CD14-positive monocyte (primary cell): ENCODE measurements at places on chromosomes 2 and 18. TPM values are rescaled to one million over a fixed set of nuclear protein-coding genes. Genes with fewer than 3 reads are reported as not detected.

OR6B2 gene
- polyA plus RNA-seq, result not detected

GRCh38 chr2:175054340-175054739, 49.2 kb upstream of the CHN1 start:
- DNase-seq, result no peak

GRCh38 chr2:241274127-241274526, 41.3 kb downstream of the HDLBP start:
- DNase-seq, result no peak

- no peak for DNase-seq
Observed at GRCh38 chr2:97967216-97967592, 28.5 kb downstream of the TMEM131 start.

GNLY gene
- polyA plus RNA-seq, result 4.6 and 6.3 TPM in 2 replicates

DNA sequence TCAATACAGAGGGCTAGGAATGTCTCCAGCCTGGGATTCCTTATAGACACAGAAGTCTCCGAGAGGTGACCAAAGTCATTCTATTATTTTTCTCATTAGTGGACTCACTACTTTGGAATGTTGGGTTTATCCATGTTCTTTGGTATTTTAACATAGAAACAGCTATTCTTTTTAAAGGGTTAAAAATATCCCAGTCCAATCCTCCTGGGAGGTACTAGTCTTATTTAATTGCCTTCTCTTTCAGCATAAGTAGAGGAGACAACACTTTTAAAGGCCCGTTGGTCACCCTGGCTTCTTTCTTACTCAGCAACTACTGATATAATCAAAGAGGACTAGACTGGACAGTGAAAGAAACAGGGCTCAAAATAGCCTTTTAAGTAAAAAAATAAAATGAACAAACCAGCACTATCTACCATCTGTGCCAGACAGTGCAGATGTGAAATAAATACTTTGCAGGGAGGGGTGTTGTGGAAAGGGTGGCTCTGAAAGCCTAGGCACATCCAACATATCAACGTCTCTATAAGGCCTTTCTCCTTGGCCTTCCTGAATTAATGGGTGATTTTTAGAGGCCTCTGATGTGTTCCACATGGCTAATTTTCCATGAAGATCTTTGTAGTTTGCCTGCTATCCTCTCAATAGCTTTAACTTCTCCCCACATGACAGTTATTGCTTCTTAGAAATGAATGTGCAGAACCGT, 334.4 kb upstream of the THUMPD2 start:
- DNase-seq, result no peak

GRCh38 chr2:152542995-152543481, 174.2 kb downstream of the PRPF40A start:
- DNase-seq, result no peak

SERPINB10 gene
- 0.56 and 1.3 TPM in 2 replicates for polyA plus RNA-seq

GRCh38 chr2:163182764-163183354, 344.3 kb upstream of the KCNH7 start:
- DNase-seq, result no peak

- DNase-seq, result no peak
Observed at GRCh38 chr2:20543469-20544152, 96.7 kb downstream of the RHOB start.
